ENCODE measurements at places on chromosomes 16 and 17.

GRCh38 chr16:88326611-88327485 lies 55.9 kb upstream of the ZNF469 start:
- no peak for DNase-seq

DNA sequence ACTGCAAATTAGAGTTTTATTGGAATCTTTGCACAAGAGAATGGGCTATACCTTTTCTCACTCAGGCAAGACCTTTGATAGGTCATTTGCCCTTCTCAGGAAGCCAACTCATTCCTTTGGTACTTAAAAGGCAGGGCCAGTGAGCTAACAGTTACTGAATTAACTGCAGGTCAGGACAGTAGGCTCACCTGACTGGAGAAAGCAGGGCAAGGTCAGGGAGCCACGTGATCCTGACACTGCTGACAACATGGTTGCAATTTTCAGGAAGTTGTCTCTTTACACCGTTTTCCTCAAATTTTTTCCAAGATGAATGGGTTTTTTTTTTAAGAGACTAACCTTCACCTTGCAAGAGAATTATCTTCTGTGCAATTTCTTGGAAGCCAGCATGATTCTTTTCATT lies 21.1 kb downstream of the CPSF4L start:
- DNase-seq = no peak

DNA sequence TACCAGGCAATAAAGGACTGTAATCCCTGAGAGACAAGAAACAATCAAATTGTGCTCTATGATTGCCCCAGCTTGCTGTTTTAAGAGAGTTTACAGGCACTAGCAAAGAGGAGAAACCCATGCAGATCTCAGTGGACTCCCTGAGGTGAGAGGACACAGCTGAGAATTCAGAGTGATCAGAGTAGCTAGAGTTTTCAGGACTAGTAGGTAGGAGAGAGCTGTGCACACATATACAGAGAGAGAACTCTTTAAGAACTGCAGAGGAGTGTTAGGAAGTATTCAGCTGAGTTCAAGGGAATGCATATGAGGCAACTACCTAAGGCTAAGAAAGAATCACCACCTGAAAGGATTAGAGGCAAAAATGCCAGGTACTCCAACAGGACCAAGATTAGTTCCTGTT lies 904.8 kb downstream of the CDH8 start:
- no peak for DNase-seq

- DNase-seq = no peak
Measured at GRCh38 chr16:20415541-20415940, 6.2 kb downstream of the ACSM5 start.

DNA sequence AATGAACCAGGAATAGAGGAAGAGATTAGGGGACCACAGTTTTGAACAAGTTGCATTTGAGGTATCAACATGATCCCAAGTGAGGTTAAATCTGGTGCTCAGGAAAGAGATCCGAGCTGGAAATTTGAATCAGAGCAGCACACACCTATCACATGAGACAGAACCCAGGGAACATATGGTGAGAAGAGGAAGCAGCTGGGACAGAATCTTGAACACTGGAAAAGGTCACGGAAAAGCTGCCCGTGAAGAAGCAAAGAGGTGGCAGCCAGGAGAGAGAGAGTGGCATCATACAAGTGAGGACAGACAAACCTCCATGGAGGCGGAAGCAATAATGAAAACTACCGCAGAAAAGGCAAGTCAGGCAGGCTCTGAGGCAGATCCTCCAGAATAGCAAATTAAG lies 36.1 kb downstream of the USP31 start:
- DNase-seq = no peak

DNA sequence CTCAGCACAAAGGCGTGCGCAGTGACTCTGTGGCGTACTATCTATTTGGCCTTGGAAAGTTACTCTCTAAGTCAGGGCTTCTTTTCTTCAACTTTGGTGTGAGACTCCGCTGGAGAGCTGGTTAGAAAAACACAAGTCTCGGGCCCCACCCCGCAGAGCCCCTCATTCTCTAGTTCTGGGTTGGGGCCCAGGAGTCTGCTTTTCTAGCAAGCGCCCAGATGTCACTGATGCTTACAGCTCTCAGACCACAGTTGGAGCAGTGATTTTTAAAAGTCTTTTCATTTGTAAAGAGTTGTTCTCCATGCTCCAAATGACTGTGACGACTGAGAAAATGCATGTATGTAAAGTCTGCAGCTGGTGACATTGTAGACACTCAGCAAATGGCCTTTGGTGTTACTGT lies 582.3 kb downstream of the WWOX start:
- no peak for DNase-seq

DNA sequence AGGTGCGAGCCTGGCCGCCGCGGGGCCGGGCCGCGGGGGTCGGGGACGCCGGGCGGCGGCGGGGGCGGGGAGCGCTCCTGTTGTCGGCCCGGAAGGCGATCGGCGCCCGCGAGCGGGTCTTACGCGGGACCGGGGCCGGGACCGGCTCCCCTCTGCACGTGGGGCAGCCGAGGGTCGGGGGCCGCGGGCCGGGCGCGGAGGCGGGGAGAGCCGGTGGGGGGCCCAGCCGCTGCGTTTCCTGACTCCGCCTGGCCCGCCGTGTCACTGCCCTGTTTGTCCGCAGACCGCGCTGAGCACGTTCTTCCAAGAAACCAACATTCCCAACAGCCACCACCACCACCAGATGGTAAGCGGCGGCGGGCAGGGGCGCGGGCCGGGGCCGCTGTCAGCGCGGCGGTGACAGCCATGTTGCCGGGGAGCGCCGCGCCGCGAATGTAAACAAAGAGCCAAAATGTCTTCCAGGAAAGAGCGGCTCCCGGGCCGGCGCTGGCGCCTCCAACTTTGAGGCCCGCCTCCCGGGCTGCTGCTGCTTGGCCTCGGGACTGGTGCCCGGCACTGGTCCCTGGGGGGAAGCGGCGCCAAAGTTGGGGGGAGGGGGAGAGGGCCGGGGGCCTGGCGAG lies 586 bp downstream of the UBALD2 start:
- DNase-seq = peak; percentile 87

GRCh38 chr17:74746376-74746775 lies 2.1 kb upstream of the NHERF1 start:
- DNase-seq = no peak

DNA sequence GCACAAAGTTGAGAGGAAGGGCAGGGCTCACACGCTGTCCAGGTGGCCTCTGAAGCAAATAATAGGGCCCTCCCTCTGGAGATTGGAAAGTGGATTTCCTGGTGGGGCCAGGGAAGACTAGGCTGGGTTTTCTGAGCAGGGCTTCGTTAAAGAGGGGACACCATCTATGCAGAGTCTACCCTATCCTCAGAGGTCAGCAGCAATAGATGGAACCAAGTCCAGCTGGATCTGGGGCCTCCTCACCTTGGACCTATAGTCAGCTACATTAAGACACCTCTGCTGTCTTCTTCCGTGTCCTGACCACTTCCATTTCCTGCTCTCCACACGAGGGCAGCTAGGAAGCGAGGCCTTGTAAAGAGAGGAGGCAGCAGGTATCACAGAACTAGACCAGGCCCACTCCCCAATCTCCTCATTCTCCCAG lies 14.7 kb upstream of the ST6GALNAC1 start:
- DNase-seq = no peak

GRCh38 chr16:19278403-19278802 lies 7.1 kb upstream of the CLEC19A start:
- no peak for DNase-seq

DNA sequence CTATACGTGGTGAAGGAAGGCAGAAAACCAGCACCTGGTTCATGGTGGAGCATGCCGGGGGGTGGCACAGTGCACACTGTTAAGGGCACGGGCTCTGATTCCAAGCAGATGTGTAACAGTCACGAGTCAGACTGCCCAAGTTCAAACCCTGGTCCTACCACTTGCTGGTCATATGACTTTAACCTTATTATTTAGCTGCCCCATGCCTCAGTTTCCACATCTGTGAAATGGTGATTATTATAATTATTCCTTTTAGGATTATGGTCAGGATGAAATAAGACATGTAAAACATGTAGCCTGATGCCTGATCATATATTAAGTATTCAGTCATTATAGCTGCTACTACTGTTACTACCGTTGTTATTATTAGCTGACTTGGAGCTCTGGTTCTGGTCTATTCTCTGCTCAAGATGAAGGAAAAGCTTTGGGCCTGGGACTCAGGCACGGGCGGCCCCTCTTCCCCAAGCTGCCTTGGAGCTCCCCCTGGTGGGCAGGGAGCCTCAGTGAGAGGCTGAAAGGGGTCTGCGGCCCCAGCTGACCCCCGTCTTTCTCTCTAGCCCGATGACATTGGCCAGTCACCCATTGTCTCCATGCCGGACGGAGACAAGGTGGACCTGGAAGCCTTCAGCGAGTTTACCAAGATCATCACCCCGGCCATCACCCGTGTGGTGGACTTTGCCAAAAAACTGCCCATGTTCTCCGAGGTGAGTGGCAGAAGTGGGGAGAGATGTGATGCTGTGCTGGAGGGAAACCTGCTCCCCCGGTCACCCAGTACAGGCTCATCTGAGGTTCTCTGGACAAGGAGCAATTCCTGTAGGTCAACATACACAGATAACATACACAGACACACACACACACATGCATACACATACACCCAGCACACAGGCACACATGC lies 14.0 kb downstream of the NR1D1 start:
- DNase-seq = peak; percentile 86

DNA sequence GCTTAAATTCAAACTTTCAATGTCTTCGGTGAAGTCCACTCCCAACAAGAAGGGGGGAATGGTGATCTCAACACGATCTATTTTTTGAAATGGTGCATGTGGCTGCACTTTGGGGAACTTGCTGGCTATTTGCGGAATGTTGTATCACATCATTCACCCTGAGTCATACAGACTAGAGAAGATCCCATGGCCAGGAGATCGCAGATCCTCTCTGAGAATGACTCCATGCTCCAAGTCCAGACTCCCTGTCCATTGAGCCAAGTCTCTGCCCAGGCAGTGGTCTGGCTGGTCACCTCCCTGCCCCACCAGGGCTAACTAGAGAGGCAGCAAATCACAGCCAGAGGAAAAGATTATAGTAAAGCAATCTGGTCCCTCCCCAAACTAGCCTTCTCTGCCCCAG lies 120.6 kb downstream of the XYLT1 start:
- DNase-seq = no peak

- no peak for DNase-seq
Measured at GRCh38 chr16:63289834-63290460, 1253.7 kb upstream of the CDH8 start.

- DNase-seq = no peak
Measured at GRCh38 chr16:3797904-3798811, 80.8 kb upstream of the TRAP1 start.

DNA sequence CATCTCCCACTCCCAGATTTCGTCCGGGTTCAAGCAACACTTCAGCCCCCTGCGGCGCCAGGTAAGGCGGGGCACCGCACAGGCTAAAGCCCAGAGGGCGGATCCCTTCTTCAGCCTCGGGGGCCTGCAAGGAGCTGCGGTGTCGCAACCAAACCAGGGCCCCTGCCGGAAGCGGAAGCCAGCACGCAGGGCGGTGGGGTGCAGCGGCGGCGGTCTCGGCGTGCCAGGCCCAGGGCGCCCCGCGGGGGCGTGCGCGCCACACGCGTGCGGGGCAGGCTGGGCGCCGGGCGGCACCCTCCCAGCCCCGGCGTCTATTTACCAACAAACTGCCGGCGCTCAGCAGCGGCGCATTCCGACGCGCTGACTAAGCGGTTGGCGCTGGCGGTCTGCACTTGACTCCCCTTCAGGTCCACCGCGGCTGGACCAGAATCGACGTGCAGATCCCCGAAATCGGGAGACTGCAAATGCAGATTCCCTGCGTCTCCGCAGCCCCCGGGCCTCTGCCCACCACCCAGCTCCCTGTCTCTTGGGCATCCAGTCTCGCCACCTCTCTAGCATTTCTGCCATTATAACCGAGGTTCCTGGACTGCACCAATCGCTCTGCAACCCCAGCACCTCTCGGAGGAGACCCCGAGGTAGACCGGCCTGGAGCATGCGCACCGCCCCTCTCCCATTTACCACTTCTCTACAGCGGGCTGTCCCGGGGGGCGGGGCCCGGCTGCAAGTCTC lies 421 bp upstream of the DLX4 start:
- DNase-seq = peak; percentile 86

GRCh38 chr16:28835864-28836760 lies 10.0 kb downstream of the TUFM start:
- no peak for DNase-seq

DNA sequence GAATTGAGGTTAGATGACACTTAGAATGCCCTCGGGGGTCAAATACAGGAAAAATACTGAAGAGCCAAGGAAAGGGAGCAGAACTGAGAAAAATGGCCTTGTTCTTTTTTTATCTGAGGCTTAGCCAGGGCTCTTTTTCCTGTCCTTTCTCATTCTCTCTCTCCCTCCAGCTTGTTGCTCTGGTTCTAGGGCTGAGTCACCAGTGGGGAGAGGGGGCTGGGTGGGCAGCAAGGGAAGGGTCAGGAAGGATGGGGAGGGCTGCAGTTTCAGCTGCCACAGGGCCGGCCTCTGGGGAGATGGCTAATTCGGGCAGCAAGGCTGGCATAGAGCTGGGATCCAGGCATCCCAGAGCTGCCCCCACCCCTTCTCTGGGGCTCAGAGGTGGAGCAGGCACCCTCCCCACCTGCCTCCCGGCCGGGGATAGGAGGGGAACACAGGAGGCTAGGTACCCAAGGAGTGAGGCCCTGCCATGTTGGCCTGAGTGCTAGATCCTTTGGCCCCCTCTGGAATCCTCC lies 3.9 kb downstream of the ITGA3 start:
- no peak for DNase-seq

DNA sequence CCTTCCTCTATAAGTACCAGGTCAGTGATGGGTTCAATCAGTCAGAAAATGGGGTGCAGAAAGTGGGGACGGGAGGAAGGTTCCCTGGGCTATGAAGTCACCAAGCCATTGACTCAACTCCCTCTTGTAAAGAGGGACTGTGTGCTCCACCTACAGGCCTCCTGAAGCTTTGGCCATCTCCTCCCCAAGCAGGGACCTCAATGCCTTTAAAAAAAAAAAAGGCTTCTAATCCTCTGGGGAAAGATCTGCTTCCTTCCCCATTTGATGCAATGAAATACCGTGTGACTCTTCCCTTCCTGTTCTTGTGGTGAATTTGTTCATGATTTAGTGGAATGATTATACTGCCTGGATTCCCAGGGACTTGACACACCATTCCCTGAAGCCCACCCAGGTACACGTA lies 30.8 kb downstream of the VWA3A start:
- no peak for DNase-seq

GRCh38 chr16:67718668-67719047 lies 458 bp downstream of the GFOD2 start:
- peak; percentile 65 for DNase-seq

GRCh38 chr17:57909551-57909950 lies 45.7 kb downstream of the CUEDC1 start:
- no peak for DNase-seq

DNA sequence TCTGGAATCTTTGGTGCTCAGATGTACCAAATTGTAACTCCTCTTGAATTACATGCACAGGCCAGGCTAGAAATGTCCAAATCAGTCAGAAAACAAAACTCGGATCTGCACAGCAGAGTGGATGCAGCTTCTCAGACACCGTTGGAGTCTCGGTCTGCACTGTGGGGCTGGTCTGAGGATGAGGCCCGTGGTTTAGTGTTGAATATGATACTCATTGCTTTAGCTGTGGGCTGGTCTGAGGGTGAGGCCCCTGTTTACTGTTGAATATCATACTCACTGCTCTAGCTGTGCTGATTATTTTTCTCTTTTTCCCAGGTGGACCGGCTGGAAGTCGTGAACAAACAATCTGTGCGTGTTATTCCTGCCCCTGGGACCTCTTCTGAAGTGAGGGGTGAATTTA lies 35.0 kb downstream of the DBNDD1 start:
- DNase-seq = no peak

All from activated effector memory CD4-positive, alpha-beta T cell treated with anti-CD3 and anti-CD28 coated beads, Interleukin-2, amount 50 U/mL, for 16 hours (primary cell).